ENCODE measurements at places on chromosomes 4 and X.

GRCh38 chr4:27007507-27007906 lies 146.9 kb downstream of the STIM2 start:
- DNase-seq = no peak

DNA sequence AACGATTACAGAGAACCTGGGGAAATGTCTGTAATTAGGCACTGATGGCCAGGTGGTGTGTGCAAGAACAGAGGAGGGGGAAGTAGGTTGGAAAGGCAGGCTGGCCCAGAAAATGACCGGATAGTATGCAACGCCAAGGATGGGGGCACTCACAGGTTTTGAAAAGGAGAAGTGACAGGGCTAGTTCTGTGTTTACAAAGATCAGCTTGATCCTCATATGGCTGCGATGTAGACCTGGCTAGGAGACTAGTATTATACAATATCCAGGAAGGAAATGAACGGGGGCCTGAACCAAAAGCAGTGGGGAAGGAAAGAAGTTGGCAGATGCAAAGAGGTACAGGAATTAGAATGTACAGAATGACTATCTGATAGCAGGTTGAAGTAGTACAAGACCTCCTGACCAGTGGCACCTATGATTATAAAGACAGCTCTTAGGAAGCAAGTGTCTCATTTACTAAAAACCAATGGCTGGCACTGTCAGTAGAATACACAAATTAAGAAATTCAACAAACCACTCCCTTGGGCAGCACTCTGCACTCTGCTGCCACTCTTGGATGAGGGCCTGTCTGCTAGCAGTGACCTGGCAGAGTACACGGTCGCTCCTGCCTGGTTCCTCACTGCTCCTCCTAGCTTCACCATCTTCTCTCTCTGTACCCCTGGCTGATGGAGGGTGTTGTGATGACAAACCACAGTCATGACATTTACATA lies 14.1 kb downstream of the MFAP3L start:
- no peak for DNase-seq

- no peak for DNase-seq
Observed at GRCh38 chrX:123959281-123960063, 2.0 kb upstream of the STAG2 start.

GRCh38 chrX:3680459-3680858 lies 33.0 kb downstream of the PRKX start:
- DNase-seq = no peak

DNA sequence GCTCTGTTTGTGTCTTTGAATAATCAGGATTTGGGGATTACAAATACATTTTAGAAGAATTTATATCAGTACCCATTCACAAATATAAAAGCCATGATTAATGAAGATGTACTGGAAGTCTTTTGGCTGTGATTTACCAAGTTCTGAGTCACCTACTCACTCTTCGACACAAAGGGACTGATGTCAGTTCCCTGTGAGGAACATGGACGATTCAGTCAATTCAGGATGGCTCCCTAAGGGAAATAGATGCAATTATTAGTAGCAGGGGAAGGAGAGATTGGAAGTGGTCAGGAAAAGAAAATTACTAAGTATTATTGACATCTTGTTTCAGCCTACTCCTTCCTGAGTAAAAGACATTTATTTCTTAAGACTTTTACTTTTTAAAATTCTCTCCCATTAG lies 550.7 kb upstream of the SLIT2 start:
- DNase-seq = no peak

Measured in stimulated activated CD4-positive, alpha-beta T cell treated with anti-CD3 and anti-CD28 coated beads, TNF-alpha, amount 100 ng/mL, for 24 hours (primary cell).